ENCODE measurements at places on chromosomes 12 and 14.

- DNase-seq: no peak
Measured at GRCh38 chr12:54725233-54725843, 77.2 kb upstream of the DCD start.

DNA sequence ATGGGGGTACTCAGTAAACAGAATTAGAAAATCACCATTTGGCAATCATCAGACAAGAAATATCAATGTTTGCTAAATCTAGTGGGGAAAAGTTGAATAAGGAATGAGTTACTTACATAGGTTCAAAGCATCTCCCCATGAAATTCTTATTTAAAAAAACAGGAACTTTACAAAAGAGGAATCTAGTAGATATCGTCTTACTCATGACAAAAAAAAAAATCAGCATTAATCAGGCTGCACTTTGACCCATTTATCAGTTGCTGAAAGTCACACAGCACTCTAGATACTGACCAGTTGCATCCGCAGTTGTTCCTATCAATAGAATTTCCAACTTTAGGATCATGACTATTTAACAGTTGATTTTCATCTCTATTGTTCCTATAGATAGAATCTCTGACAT lies 5.8 kb upstream of the DICER1 start:
- no peak for DNase-seq

- no peak for DNase-seq
Measured at GRCh38 chr12:81340910-81341309, 263.0 kb downstream of the ACSS3 start.

DNA sequence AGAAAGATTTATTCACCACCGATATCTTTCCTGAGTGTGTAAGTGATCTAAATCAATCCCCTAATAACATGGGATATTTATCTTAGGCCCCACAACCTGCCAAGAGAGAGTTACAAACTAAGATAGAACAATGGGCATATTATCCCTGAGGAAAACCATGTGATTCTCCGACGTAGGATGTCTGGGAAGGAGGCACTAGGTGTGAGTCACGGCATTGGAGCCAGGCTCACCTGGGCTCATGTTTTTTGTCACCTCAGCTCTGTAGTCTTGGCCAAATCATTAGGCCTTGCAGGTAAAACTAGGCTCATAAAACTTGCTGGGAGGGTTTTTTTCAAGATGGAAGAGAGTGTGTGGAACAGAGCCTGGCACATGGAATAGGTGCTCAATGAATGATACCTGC lies 129.7 kb upstream of the PLEKHG7 start:
- no peak for DNase-seq

- no peak for DNase-seq
Measured at GRCh38 chr14:35083530-35084150, 37.6 kb downstream of the FAM177A1 start.

DNA sequence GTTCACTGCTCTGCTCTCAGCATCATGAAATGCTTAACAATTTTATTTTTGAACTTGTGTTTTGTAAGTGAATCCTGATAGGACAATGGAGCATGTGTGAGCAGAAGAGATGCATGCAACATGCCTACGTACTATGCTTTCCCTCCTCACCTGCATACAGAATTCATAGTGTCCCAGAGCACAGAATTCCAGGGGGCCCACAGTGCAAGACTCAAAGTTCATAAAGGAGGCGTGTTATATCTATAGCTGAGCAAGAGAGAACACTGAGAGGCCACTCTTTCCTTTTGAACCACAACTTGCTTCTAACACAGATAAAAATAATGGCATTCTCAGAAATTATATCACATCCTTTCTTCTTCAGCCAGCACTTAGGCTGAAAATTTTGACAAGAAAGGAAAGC lies 28.8 kb downstream of the BHLHE41 start:
- DNase-seq: no peak

GRCh38 chr14:57071639-57072038 lies 197.1 kb downstream of the EXOC5 start:
- no peak for DNase-seq

GRCh38 chr12:73076760-73077159 lies 804.6 kb downstream of the TRHDE start:
- DNase-seq: no peak

GRCh38 chr12:83690465-83690864 lies 1003.8 kb downstream of the TMTC2 start:
- no peak for DNase-seq

DNA sequence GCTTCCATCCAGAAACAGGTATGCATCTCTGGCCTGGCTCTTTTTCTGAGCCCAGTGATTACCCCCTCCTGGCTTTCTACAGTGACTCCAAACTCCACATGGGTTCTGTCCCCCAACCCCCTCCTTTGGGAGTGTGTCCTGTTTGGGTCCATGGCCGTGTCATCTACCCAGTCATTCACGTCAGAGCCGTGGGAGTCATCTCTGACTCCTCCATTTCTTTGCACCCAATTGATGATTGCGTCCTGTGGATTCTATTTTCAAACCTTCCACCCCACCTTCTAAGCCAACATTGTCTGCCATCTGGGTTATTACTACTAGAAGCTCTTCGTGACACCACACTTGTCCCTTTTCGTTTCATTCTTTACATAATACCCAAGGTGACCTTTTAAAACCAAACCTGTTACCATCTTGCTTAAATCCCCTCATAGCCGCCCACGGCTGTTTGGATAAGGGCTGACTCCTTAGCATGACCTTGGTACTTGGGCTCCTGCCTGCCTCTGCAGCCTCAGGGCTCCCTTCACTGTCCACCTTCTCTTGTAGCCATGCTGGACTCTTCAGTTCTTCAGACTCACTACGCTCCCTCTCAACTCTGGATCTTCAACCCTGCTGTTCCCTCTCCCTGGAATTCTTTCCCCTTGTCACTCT lies 38.1 kb upstream of the NT5DC3 start:
- no peak for DNase-seq

GRCh38 chr14:105155071-105155651 lies 13.4 kb downstream of the JAG2 start:
- no peak for DNase-seq

DNA sequence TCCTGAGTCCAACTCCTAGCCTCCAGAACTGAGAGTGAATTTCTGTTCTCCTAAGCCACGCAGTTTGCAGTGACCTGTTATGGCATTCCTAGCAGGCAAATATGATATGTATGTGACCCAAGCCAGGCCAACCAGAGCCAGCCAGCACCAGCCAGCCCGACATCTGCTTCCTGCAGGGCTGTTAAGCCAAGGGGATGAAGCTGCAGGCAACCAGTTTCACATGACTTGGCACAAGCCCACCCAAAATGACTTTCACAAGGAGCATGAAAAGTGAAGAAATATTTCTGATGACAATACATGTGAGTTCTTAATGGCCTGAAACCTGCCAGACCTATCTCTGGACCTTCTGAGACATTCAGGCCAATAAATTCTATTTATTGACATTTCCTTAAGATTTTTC lies 68.1 kb downstream of the ITPK1 start:
- DNase-seq: no peak

GRCh38 chr12:131454418-131455217 lies 256.3 kb upstream of the SFSWAP start:
- DNase-seq: no peak

DNA sequence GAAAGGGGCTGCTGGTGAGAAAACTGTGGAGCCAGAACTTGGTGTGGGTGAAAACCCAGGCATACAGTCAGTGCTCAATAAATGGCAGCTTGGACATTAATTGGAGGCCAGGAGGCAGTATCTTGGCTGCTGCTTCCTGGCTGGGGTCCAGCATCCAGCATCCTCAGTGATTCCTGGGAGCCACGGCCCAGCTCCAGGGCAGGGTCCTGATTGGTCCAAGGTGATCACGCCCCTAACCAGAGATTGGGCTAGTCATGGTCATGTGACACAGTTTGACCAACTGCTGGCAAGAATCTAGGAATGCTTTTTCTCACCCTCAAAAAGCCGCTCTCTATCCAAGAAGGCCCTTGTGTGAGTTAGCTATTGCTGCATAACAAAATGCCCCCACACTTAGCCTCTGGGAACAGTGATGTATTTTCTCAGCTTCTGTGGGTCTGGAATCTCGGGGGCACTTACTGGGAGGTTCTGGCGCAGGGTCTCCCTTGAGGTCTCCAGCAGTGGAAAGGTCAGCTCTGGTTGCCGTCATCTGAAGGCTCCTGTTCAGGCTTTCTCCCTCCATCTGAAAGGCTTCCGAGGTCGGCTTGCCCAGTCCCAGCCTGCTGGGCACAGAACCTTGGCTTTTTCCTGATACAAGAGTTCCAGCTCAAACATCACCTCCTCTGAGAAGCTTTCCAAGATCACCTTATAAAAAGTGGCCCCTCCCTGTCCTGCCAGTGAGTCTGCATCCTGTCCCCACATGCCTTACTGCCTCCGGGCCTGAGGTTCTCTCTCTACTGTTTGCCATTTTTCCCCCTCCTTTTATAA lies 119.2 kb upstream of the NCOR2 start:
- no peak for DNase-seq

GRCh38 chr12:65517656-65518210 lies 239.2 kb downstream of the MSRB3 start:
- no peak for DNase-seq

GRCh38 chr14:20327005-20327869 lies 5.8 kb downstream of the CCNB1IP1 start:
- no peak for DNase-seq

DNA sequence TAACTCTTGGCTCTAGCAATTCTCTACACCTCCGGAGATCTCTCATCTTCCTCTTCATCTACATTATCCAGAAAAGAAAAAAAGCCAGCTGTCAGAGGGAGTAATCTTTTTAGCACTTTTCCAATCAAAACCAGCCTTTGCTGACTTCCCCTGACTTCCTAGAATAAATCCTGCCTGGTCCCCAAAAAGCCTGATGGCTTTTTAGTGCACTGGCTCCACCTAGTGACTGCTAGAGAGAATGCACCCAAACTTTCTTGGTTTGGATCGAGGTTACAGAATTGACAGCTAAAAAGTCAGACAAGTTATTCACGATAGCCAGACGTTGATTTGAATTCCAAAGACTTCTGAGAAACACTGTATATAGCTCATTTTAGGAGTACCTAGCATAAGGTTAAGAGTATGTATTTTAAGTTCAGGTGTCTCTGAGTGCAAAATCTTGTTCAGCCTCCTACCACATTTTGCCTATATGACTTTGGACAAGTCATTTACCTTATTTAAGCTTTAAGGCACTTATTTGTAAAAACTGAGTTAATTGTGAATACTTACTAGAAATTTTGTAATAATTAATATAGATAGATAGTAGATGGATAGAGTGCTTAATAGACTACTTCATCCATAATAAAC lies 185.7 kb upstream of the GRIN2B start:
- DNase-seq: peak; percentile 5

All from stimulated activated CD4-positive, alpha-beta T cell treated with anti-CD3 and anti-CD28 coated beads, Interleukin-1b, Interleukin-23, amount 100 ng/mL, for 4 hours (primary cell).